Aorta (tissue), 5 donors: ENCODE measurements at places on chromosomes 5 and 9. TPM values are rescaled to one million over a fixed set of nuclear protein-coding genes. Genes with fewer than 3 reads are reported as not detected.

CHMP5 gene
- 71.1 TPM for polyA plus RNA-seq

IFNK gene
- not detected for polyA plus RNA-seq

PKD2L2 gene
- polyA plus RNA-seq: not detected

GLRA1 gene
- not detected for polyA plus RNA-seq

CATSPER3 gene
- polyA plus RNA-seq: 0.63 TPM

GPRIN1 gene
- polyA plus RNA-seq: 0.50 TPM

SLC27A6 gene
- polyA plus RNA-seq: not detected

SLC6A19 gene
- polyA plus RNA-seq: 9.5 TPM

APBA1 gene
- 1.9 TPM for polyA plus RNA-seq

TNFSF15 gene
- polyA plus RNA-seq: 0.38 TPM

GGTA1 gene
- polyA plus RNA-seq: 102 TPM
